ENCODE measurements at places on chromosomes 3 and 15. TPM values are rescaled to one million over a fixed set of nuclear protein-coding genes. Genes with fewer than 3 reads are reported as not detected.

AMOTL2 gene
- 149 TPM for total RNA-seq

CLDN18 gene
- total RNA-seq: 0.29 TPM

CYP19A1 gene
- total RNA-seq: not detected

CDHR4 gene
- total RNA-seq: 0.35 TPM

P2RY14 gene
- total RNA-seq: 1.1 TPM

CASR gene
- 24.4 TPM for total RNA-seq

VIPR1 gene
- total RNA-seq: 3.4 TPM

PPCDC gene
- total RNA-seq: 21.3 TPM

CFAP20DC gene
- total RNA-seq: 3.3 TPM

MINAR1 gene
- 1.1 TPM for total RNA-seq

MKRN2 gene
- 35.8 TPM for total RNA-seq

SLC22A13 gene
- 6.1 TPM for total RNA-seq

WDR49 gene
- total RNA-seq: 3.7 TPM

SCN11A gene
- 1.5 TPM for total RNA-seq

SLC28A1 gene
- total RNA-seq: 6.6 TPM

All from metanephros (tissue), 2 donors.